ENCODE measurements at places on chromosomes 11 and 22. TPM values are rescaled to one million over a fixed set of nuclear protein-coding genes. Genes with fewer than 3 reads are reported as not detected.

DNA sequence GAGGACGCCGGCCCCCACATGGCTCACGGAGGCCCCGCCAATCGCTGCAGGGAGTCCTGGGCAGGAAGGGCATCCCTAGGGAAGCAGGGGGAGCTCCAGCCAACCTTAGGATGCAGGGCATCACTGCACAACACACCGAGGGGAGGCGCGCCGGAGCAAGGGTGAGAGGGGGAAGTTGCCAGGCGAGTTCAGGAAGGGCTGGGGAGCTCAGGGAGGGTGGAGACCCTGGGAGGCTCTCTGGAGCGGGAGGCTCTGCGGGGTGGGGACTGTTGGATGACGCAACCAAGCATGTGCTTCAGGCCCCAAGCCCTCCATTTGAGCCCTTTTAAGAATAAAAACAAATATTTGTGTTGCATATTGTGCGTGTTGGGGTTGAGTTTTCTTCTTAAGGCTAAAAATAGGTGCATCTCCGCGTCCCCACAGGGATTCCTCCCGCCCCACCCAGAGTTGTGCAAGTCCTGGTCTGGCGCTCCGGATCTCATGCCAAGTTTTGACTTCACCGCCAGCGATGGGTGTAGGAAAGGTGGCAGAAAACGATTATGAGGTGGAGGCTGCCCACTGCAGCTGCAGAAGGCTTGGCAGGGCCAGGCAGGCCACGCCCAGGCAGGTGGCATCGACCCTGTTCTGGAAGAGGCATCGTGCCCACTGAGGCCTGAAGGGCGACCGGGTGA is 65.2 kb downstream of the WNT7B start:
- peak; percentile 80 for DNase-seq

- no peak for DNase-seq
These were observed 16.0 kb downstream of the OVOL1 start for GRCh38 chr11:65802841-65803240.

DNA sequence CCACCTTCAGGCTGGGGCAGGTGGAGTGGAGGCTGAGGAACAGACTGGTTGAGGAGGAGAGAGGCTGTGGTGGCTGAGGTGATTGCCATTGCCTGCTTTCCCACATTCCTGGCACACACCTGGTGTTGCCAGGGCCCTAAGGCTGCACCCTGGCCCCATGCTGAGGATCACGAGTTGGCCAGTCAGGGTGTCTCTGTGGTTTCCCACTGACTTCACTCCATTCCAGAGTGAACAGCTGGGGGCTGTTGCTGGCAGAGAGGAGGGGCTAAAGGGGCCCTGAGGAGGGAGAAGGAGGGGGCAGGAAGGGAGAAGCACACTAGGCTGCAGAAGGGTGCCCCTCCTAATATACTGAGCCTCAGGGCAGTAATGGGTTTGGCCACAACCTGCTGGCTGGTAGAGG is 1.8 kb downstream of the TMEM86A start:
- DNase-seq = no peak

DNA sequence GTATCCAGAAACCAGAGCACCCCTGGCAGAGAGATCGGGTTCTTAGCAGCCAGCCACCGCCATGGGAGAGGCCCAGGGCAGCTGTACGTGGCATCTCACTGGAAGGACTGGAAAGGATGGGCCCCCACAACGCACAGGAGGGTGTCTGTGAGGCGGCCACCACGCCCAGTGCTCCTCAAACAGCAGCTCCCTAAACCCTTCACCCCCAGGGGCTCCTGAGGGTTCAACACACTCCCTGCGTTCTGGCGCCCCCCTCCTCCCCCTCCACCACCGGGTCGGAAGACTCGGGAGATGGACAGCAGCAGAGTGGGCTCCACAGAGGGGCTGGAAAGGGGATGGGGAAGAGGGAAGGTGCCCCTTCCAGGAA is 1.1 kb downstream of the MAPK12 start:
- DNase-seq = no peak

- DNase-seq = no peak
These were observed 74.8 kb downstream of the KIAA1671 start for GRCh38 chr22:25027043-25027906.

GRCh38 chr11:1053121-1053901 is 16.8 kb upstream of the MUC6 start:
- no peak for DNase-seq

DNA sequence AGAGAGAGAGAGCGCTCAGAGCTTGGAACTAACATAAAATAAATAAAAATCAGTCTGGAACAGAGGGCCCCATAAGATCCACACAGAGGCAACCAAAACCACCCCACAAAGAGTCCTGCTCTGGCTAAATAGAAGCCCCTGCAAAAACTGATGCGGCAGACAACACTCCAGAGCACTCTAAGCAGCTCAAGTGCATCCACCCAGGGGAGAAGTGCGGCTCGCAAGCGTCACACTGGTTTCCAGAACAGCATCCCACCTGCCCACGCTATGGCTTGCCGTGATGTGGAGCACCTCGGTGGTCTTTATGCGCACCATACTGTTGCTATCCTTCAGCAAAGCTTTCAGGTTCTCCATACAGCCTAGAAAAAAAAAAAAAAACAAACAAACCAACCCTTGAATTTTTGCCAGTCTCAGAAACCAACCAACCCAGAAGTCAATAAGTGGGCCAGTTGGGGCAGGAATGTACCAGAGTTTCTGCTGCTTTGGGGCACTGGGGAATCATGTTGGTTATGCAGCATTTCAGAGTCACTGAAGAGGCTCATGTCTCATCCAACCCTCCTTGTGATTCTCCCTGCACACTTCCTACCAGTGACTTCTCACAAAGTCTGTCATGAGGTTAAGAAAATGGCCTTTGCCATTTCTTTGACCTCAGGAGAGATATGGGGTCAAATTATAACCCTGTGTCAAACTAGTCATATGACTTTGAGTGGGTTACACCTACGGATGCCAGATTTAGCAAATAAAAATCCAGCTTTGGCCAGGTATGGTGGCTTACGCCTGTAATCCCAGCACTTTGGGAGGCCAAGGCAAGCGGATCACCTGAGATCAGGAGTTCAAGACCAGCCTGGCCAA is 3.0 kb downstream of the RSPH14 start:
- DNase-seq = peak; percentile 52

- DNase-seq = no peak
These were observed 53.2 kb upstream of the EHF start for GRCh38 chr11:34567733-34568132.

Gene PIWIL4
- 17.2 TPM for total RNA-seq

Gene CCDC134
- total RNA-seq = 20.7 TPM

Gene MOV10L1
- total RNA-seq = 0.36 TPM
